Activated naive CD4-positive, alpha-beta T cell treated with anti-CD3 and anti-CD28 coated beads, Interleukin-2, amount 50 U/mL, for 72 hours (primary cell): ENCODE measurements at places on chromosomes 7 and 10.
A peak's percentile ranks its signal among the peaks of the same experiment; 100 is the strongest.

GRCh38 chr7:153930696-153931095 is 121.5 kb upstream of the DPP6 start:
- no peak for DNase-seq

DNA sequence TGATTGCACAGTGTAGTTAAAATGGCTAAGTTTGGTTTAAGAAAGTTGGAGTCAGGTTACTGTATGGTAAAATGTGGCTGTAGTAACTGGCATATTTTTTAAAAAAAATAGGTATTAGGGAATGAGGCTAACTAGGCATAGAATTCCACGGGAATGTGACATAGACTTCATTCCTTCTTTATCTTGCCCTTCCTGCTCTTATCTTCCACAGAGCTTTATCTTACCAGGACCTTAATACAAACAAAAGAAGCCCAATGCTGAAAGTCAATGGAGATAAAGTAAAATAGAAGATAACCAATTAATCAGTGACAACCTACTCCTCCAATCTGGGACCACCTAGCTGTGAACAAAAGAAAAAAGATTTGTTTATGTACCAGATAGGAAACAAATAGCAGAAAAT is 58.1 kb downstream of the TET1 start:
- no peak for DNase-seq

- no peak for DNase-seq
Measured at GRCh38 chr10:126135941-126136595, 239.7 kb downstream of the FANK1 start.

DNA sequence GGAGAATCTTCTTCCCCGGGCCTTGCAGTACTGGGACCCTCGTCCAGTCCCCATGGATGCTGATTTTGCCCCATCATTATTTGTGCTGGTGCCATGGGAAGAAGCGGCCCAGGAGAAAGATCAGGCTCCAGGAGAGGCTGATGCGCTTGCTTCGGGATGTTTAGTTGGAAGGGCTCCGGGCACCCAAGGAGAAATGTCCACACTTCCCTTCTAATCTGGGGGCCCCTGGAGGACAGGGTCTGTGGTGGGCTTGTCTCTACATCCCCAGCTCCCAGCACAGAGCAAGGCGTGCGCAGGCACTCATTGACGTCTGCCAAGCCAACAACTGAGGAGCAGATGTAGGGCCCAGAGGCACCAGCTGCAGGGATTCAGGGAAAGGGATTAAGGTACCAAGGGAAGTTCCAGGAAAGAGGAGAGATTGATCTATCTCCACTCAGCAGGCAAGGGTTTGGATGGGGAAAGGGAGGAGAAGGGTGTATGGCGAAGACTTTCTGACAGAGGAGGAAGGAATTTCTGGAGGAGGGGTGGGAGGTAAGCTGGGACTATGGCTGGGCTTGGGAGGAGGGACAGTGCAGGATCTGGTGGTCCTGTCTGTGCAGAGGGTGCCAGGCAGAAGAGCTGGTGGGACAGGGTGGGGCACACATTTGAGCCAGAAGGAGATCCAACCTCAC is 38.7 kb upstream of the LEP start:
- DNase-seq = no peak

DNA sequence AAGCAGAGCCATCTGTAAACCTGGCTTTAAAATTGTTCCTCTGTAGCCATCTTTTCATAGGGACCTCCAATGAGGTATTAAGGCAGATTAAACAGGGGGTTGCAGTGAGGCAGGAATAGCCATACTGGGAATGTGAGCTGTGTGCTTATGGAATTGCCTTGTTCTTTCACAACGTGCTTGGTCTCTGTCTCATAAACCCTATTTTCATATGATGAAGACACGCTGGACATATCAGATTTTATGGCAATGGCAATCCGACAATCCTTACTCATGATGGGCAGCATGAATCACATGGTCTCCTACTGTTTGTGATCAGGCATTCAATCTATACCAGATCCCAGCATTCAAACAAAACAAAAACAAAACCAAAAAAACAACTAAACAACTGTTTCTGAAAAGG is 418.9 kb upstream of the NRP1 start:
- DNase-seq = no peak

DNA sequence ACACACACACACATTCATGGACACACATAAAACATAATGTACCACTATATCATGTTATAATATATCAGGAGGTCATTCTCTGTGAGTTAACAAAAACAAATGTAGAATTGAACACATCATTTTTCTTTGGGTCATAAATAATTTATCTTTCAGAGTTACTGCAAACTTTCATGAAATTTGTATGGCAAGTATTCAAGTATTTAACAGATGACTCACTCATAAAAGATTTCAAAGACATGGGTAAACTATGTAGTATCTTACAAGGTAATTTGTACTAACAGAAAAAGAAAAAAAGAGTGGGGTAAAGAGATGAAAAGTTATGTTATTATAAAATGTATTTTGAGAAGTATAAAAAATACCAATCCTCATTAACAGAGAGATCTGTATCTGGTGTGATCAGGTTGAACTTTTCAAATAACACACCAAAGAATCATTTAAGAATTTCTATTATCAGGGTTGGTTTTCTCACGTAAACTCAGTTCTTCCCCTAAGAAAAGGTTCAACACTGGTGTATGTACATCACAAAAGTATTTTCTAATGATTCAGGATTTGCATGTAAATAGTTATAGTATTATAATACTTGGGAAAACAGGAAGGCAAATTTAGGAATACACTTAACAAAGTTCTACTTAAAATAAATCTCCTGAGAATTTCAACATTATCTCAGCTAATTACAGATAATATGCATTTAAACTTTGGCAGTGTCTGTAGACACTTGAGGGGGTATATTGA is 933.1 kb upstream of the LRRN3 start:
- DNase-seq = no peak

DNA sequence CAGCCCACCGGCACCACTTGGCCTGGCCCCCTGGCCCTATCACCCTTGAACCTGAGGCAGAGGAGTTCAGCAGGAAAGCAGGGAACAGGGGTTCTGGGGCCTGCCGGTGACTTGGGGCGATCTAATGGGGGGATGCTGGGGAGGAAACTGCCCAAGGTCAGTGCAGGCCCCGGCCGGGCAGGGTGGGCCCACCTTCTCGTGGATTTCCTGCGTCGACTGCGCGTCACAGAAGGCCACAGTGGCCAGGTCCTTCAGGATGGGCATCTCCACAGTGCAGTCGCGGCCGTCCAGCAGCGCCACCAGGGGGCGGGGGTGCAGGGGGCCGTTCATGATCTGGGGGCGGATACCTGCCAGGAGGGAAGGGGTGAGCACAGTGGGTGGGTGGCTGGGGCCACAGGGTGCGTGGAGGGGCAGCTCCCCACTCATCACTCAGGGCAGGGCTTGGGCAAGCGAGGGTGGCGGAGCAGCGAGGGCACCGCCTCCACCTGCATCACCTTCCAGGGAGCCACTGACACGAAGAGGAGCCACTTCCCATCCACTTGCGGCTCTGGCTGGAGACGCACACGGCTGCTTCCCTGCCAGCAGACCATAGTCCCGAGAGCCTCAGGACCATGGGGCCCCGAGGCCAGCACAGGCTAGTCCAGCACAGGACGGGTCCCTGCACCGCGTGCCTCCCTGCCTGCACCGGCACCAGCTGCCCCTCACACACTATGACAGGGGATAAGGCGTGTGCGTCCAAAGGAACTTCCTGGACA is 61.4 kb downstream of the ZRANB1 start:
- peak; percentile 52 for DNase-seq

DNA sequence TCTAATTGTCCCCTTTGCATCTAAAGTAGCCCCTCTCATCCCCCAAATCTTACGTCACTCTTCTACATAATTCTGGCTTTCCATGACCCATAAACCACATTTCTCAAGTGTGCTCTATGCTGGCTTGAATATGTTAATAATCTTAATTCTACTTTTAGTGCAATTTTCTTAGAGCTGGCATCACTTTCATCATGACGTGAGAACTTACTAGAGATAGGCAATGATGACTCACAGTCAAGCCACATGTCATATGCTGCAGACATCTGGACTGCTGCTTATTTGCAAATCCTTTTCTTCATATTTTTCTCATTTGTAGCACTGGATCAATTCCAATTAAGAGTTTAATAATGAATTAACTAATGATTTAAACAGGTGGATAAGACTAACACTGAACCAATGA is 260.7 kb upstream of the PRKCQ start:
- DNase-seq = no peak

DNA sequence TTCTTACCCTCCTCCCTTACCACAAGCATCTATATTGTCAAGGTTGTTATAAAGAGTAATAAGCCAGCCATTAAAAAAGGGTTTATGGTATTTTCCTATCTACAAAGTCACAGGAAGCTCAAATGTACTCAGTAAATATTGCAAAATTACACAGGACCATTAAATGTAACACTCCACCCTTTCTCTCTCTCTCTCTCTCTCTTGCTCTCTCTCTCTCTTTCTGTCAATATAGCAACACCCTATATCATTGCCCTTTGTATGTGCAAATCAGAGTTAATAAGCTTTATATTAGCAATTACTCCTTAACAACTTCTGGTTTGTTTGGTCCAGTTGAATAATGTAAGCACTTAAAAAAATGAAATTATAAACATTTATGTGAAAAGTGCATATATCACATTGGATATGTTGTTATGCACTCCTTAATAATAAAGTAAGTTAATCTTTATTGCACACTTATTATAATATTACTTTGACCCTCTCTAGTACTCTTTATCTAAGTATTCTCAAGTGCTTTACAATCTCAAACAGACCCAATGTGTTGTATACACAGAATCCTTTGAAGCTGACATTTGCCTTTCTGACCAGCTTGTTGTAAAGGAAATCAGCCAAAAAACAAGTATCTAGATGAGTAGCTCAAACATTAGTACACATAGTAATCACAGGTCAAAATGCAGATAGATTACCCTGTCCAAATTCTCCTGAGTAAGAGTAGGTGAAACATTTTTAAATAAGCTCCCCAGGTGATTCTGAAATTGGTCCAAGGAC is 93.2 kb downstream of the CFTR start:
- DNase-seq = no peak

GRCh38 chr10:3803927-3804741 is 19.1 kb upstream of the KLF6 start:
- no peak for DNase-seq

GRCh38 chr7:79622781-79623180 is 169.3 kb upstream of the MAGI2 start:
- DNase-seq = no peak

GRCh38 chr7:77402818-77403217 is 13.3 kb downstream of the GSAP start:
- DNase-seq = no peak

- DNase-seq = no peak
Measured at GRCh38 chr7:151558575-151558974, 38.9 kb upstream of the RHEB start.

- peak; percentile 11 for DNase-seq
Measured at GRCh38 chr7:158494162-158494586, 93.4 kb downstream of the PTPRN2 start.

- DNase-seq = no peak
Measured at GRCh38 chr7:120156476-120156875, 116.5 kb upstream of the KCND2 start.

DNA sequence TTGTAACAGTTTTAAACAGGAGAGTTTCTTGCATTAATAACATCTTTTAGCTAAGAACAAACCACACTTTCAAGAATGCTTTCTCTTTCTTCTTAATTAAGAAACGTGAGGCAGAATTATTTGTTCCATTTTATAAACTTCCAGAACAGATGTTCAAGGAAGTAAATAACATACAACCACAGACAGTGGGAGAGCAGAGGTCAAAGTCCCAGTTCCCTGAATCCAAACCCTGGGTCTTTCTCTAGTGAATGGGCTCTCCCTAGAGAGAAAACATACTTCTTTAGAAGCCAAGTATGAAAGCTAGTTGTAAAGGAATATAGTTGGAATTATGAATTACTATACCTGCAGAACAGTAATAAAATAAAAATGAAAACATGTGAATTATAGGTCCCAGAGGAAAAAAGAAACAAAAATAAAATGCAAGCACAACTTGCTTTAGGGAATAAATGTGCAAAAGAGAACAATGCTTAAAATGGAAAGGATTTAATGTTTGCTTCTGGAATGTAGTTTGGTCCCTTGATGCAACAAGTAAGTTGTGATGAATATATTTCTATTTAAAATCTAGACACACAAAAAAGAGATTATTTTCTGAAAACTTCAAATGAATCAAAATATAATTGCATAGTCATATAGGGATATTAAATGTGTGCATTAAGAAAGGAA is 6.0 kb downstream of the OR6B1 start:
- DNase-seq = no peak

- no peak for DNase-seq
Measured at GRCh38 chr10:85407088-85407487, 959.5 kb downstream of the GRID1 start.

- DNase-seq = no peak
Measured at GRCh38 chr7:7614018-7614741, 26.4 kb upstream of the UMAD1 start.

DNA sequence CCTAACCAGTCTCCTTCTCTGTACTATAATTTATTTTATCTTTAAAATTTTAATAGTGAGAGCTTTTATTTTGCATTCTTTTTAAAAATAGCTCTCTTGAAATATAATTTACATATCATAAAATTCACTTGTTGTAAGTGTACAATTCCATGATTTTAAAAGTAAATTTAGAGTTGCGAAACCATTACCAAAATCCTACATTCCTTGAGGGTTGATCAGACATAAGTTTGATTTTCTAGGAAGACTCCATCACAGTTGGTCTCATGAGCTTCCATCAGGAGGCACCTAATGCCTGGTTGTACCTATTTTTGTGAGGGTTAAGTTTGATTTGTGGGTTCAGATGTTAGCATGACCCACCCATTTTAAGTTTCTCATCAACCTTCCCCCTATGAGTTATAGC is 108.1 kb downstream of the BMPER start:
- DNase-seq = no peak

- no peak for DNase-seq
Measured at GRCh38 chr10:124386186-124387077, 32.3 kb downstream of the OAT start.

DNA sequence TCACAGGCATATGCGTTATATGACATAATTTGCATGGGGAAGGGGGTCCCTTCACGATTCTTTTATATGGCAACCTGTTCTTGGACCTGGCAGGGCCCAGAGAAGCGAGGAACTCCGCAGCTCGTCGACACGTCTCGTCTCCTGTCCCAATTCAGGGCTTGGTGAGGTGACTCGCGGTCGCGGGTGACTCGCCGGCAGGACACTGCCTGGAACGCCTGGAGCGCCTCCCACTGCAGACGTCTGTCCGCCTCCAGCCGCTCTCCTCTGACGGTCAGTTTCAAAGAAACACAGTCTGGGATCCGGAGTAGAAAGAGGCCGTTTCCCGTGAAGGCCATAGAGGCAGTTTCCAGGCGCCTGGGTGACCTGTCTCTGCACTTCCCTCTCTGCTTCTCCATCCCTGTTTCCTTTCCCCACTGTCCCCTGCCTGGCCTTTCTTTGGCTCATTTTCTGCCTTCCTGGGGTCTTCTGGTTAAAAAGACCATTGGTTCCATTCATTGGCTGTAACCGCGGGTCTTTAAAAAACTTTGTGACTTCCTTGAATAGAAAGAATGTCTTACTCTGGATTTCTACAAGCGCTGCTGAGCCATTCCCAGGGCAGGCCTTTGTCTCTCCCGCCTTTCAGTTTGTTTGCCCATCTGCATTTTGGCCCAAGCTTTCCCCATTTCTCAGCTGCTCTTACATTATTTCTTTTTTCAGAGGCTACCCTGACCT is 1.2 kb downstream of the UPP1 start:
- DNase-seq = no peak

- no peak for DNase-seq
Measured at GRCh38 chr7:132933072-132933458, 148.8 kb downstream of the CHCHD3 start.

GRCh38 chr7:122597277-122597676 is 101.6 kb downstream of the RNF133 start:
- no peak for DNase-seq

- DNase-seq = no peak
Measured at GRCh38 chr7:102189756-102190155, 96.9 kb upstream of the SH2B2 start.
